ENCODE measurements at places on chromosomes 3 and 15.
A peak's percentile ranks its signal among the peaks of the same experiment; 100 is the strongest.

DNA sequence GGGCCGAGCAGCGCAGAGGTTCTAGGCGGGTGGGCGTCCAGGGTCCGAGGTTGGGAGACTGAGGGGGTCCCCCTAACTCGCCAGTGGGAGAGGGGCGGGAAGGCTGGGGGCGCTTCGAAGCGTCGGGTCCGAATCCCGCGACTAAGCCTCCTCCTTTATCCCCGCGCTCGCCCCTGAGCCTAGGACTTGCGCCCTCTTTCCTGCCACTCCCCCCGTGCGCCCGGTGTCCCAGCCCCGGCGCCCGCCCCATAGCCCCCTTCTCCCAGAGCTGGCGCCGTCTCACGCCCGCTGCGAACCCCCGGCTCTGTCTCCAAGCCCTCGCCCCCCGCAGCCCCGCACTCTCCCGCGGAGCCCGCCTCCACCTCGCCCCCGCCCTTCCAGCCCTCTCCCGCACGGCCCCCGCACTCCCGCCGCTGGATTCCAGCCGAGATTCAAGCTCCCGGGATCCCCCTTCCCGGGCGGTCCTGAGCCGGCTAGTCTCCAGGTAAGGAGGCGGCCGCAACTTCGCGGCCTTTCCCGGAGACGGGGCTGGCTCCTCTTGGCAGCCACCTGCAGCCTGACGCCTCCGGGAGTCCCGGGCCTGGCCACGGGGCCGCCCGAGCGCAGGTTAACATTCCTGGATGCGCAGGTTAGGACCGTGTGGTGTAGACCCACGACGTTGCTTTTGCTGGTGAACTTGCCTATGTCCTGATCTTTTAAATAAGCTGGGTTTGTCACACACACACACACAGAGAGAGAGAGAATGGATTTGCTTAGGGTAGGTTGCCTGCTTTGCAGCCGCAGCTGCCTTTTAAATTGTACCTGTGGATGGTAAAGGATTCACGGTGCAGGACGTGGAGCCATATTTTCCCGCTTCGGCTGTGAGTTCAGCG is 563 bp downstream of the PXYLP1 start:
- DNase-seq = peak; percentile 43

DNA sequence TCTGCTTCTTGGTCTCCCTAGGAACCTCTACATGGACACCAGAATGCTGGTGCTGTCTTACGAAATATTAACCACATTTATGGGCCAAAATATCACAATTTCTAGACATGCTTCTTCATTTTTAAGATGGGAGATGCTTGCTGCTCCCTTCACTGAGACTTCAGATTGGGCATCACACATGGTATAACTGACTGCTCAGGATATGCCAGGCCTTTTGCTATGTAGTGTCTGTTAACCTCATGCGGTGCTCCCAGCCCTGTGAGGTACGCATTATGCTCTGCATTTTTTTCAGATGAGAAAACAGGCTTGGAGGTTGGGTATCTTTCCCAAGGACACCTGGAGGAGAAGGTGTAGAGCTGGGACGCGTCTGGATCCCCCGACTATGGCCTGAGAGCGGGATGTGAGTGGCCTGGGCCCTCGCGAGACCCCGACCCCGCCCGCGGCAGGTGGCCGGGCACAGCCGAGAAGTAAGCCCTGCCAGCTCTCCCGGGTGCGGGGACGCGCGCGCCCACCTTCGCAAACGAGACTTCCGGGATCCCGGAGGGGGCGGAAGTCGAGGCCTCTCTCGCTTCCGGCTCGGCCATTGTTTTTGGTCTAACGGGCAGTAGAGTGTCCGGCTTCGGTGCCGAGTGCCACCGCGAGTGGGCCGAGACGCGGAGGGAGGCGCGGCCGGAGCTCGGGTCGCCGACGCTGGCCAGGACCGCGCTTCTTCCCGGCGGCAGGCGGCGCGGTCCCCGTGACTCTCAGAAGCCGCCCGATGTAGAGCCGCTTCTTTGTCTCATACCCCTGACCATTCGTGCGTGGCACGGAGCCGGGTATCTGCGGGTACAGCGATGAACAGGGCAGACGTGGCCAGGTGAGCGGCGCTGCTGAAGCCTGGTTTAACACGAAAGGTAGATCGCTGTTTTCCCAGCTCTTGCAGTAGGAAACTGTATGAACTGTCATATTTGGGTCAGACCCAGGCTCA is at the start of gene ZKSCAN7:
Gene ZKSCAN7, plus strand, starts transcription at position 568 of the 967 bp plus-strand sequence. CDS start 1,855 bp downstream, outside the sequence.
- peak; percentile 87 for DNase-seq

GRCh38 chr15:81008312-81008711 is 7.6 kb downstream of the TLNRD1 start:
- no peak for DNase-seq

DNA sequence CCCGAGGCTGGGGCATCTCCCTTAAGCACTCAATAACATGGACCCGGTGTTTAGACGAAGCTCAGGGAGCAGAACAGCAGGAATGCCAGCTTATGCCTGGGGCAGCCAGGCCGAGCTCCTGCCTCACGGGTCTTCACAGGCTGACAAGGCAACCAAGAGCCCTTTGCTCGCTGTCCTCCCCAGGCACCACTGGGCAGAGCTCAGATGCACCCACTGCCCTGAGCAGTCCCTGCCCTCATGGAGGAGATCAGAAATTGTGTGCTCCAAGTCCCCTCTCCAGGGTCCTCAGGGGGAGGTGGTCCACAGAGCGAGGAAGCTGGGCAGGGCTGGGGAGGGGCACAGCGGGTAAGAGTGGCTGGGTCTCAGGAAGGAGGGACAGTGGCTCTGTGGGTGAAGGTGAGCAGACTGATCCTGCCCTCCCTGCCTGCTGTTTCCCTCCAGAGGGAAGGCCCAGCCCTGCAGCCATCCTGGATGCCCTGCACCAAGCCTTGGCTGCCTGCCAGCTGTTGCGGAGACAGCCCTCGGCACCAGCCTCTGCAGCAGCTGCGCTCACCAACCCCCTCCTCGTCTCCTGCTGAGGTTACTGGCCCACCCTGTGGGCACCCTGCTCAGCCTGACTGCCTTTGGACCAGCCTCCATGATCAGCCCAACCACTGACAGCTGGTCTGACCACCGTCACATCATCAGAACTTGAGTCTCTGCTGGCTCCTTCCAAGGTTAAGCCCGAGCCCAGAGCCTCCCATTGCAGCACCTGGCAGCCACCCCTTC is 21.1 kb upstream of the GP9 start:
- no peak for DNase-seq

DNA sequence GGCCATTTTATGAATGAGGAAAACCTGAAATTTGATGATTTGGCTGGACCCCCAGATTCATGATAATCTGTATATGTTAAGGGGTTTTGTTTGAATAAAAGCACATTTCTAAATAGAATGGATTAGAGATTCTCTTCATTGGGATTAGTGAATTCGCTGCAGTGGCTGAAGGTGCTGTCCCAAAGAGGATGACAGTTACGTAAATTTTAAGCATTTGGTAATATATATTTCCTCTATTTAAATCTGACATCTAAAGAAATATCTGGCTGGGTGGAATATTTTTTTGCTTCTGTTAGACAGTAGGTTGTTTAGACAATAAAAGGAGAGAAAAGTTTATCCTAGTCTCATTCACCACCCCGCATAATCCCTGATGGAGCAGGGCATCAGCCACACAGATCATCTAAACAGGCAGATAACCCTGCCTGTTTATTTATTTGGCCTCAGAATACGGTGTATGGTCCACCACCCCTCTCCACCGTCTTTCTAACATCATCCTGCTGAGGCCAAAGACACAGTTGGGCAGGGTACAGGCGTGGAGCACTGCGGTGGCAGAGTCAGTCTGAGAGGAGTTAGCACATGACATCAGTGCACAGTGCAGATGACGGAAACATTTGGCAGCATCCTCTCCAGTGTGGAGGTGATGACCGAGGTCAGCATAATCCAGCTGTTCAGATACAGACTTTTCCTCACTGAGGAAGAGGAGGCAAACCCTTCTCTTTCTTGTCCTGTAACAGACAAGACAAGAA is 20.4 kb upstream of the NFKBIZ start:
- no peak for DNase-seq

- DNase-seq = peak; percentile 36
Measured at GRCh38 chr3:106302451-106303221, 433.8 kb upstream of the CBLB start.

GRCh38 chr3:100297784-100298183 is 36.8 kb upstream of the NIT2 start:
- no peak for DNase-seq

DNA sequence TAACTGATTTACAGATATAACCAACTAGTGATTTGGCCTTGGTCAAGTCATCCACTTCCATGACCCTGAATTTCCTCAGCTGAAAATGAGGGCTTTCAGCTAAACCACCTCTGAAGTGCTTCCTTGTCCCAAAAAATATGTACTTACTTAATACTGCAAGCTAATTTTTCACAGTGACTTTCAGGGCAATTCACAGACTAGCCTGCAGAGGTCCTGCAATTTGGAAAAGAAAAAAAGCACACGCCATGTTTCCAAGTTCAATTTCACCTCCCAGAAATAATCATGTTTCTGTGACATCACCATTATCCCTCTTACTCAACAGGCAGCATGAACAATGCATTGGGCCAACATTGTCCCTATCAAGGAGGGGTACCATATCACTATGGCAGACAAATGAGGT is 218.2 kb downstream of the SHOX2 start:
- no peak for DNase-seq

DNA sequence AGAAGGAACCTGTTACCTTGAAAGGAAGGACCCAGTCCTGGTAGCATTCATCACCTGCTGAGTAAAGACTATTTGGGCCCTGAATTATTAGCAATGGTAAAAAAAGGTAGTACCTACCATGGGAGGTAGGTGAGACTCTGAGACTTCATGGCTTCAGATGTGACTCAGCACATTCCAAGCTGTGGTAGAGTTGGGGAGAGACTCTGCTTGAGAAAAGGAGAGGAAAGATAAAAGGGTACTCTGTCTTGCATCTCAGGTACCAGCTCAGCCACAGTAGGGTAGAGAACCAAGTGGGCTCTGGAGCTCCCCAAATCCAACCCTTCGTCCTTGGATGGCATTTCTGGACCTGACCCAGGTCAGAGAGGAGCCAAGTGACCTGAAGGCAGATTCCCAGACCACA is 430.4 kb downstream of the TBL1XR1 start:
- DNase-seq = no peak

DNA sequence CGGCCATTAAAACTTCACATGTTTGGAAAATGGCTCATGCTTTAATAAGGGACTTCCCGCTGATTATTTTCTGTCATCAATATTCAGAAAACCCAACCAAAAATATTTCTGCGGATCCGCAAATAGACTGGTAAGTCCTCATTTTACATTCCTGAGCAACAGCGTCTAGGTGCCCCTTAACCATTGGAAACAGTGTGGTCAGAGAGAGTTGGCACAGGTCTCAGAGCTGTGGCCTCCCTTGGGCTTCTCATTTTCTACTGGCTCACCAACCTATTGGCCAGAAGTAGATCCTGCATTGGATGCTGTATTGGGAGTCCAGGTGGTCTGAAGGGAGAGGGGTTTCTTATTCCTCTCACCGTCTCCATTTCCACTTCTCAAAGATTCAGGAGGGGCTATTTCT is 348.1 kb upstream of the DCBLD2 start:
- no peak for DNase-seq

- DNase-seq = no peak
Measured at GRCh38 chr15:31412824-31413223, 86.2 kb downstream of the KLF13 start.

- peak; percentile 66 for DNase-seq
Measured at GRCh38 chr3:38039899-38040261, 872 bp downstream of the DLEC1 start.

GRCh38 chr15:62052713-62053112 is 7.5 kb downstream of the VPS13C start:
- DNase-seq = no peak

- peak; percentile 58 for DNase-seq
Measured at GRCh38 chr3:33372218-33373081, 67.8 kb downstream of the UBP1 start.

DNA sequence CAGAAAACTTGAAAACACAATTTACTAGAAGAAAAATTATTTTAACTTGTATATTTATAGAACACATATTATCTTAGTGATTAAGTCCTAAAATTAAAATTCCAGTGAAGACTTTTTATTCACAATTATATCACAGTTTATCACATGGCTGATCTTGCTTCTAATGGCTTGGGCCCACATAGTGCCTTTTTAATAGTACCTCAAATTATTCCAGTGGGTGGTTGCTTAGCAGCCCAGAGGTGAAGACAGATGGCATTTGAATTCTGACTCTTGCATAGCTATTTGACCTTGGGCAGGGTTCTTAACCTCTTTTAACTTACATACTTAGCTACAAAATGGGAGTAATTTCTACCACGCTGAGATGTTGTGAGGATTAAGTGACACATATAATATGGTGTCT is 214.7 kb upstream of the SGO1 start:
- no peak for DNase-seq

GRCh38 chr15:64779024-64779423 is 3.6 kb upstream of the RBPMS2 start:
- DNase-seq = no peak

GRCh38 chr3:133747907-133748639 is 1.9 kb downstream of the TF start:
- no peak for DNase-seq

DNA sequence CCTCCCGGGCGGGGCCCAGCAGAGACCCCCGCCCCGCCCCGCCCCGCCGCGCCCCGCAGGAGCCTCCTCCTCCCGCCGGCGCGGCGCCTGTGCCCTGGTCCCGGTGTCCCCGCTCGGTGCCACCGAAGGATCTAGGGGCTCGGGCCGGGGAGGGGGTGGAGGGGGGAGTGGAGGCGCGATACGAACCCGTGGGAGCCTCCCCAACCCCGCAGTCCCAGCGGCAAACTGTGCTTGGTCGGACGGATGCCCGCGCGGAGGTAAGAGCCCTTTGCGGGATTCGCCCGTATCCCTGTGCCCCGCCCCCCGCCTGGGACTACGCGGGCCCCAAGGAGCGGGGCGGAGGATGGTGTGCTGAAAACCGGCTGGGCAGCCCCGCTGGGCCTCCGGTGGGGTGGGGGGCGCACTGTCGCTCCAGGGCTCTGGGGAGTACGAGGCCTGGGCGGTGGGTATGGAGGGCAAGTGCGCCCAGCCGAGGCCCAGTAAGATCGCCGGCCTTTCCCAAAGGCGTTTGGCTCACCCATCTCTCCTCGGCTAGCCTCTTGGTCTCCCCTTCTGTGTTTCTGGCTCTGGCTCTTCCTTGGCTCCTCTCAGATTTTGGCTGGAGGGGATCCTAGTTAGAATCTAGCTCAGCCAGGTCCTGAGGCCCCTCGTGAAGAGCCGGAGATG is 65.6 kb upstream of the POLG start:
- no peak for DNase-seq
